ENCODE measurements at places on chromosomes 2 and 18. TPM values are rescaled to one million over a fixed set of nuclear protein-coding genes. Genes with fewer than 3 reads are reported as not detected.
A peak's percentile ranks its signal among the peaks of the same experiment; 100 is the strongest.

ST6GAL2 gene
- not detected for total RNA-seq

KRCC1 gene
- 8.4 TPM for total RNA-seq

PLCD4 gene
- total RNA-seq, result 1.2 TPM

DNA sequence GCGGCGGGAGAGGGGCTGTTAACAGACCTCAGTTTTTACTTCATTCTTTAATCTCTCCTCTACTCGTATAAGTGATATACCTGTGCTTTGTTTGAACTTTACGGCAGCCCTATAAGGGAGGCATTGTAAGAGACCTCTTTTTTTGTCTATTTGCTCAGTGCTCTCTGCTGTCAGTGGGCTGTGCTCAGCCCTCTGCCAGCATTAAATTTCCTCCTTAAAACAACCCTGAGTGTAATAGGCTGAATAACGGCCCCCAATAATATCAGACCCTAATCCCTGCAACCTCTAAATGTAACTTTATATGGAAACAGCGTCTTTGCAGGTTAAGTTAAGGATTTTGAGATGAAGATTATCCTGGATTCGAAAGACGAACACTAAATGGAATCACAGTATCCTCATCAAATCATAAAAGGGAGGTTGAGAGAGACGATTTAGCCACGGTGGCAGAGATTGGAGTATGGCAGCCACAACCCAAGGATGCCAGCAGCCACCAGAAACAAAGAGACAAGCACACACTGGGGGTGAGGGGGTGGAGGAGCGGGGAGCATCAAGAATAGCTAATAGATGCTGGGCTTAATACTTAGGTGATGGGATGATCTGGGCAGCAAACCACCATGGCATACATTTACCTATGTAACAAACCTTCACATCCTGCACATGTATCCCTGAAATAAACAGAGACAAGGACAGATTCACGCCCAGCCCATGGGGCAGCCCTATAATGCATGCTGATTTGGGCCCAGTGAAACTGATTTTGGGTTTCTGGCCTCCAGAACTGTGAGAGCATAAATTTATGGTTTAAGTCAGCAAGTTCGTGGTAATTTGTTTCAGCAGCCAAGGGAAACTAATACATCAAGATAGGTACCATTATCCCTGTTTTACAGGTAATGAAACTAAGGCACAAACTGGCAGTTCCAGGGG, 894 bp upstream of the FARSB start:
- no peak for DNase-seq

DNA sequence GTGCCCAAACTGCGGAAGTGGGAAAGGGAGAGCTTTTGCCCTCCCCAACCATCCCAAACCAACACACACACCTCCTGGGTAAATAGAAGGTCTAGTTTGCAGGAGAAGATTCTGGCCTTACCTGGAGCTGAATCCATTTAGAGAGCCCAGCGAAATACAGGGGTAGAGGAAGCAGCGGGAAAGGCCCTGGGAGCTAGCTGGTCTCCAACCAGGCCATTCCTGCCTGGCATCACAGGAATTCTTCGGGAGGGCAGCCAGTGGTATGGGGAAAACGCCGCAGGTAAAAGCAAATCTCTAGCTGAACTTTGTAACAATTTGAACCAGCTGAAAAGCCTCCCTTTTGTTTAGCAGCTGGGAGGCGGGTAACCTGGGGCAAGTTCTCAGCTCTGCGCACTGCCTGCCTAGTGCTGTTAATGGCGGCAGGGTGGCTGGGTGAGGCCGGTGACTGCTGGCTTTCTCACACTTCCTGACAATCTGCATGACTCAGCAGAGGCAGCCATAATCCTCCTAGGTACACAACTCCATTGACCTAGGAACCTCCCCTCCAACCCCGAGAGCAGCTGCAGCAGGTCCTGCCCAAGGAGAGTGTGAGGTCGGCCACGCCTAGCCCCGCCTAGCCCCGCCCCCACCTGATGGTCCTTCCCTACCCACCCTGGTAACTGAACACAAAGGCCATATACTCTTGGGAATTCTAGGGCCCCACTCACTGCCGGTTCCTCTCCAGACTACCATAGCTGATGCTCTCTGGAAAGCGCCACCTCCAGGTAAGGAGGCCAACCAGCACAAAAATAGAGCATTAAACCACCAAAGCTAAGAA, 483.8 kb upstream of the REG3G start:
- DNase-seq, result no peak

GRCh38 chr2:179830043-179830787, 31.2 kb downstream of the ZNF385B start:
- DNase-seq, result no peak

DNA sequence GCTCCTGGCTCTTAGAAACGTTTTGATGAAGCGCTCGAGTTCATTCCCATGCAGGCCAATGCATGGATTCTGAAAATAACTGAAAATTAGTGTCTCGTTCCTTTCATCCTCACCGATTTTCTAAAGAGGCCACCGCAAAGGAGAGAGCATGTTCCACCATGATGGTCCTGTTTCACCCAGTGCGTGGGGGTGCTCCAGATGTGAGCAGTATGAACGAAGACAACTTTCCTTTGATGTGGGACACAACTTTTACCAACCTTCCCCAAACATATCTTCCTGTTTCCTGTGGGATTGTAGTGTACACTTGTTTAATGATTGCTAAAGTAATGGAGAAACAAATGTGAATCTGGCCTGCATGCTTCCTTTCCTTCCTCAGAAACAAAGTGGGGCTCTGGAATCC, 114.5 kb downstream of the PRPF40A start:
- DNase-seq, result no peak

GRCh38 chr2:69674316-69674670, 30.8 kb upstream of the AAK1 start:
- no peak for DNase-seq

GRCh38 chr2:159292157-159292556, 5.7 kb upstream of the WDSUB1 start:
- no peak for DNase-seq

GRCh38 chr18:5582076-5582475, 38.3 kb upstream of the EPB41L3 start:
- DNase-seq, result no peak

GRCh38 chr2:30294133-30294532, 62.8 kb downstream of the LBH start:
- DNase-seq, result no peak

DNA sequence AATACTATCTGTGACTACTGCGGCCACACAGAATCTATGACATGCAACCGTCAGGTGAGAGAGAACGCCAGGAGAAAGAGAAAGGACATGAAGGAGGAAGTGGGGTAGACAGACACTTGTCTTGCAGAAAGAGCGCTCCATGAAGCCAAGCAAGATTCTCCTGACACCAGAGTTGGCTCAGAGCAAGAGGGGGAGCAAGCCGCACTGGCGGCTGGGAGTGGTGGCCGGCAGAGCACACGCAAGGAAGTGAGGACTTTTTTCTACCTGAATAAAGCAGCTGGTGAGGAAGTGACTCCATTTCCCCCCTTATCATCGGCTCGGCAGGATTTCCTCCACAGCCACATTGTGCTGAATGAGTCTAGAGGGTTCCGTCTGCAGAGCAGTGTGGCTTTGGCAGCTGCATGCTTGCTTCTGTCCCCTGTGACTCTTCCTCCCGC, 181.6 kb downstream of the BCL2 start:
- DNase-seq, result no peak

- no peak for DNase-seq
Observed at GRCh38 chr2:144693179-144693578, 173.3 kb upstream of the ZEB2 start.

- no peak for DNase-seq
Observed at GRCh38 chr2:240023792-240024191, 1.4 kb downstream of the NDUFA10 start.

DNA sequence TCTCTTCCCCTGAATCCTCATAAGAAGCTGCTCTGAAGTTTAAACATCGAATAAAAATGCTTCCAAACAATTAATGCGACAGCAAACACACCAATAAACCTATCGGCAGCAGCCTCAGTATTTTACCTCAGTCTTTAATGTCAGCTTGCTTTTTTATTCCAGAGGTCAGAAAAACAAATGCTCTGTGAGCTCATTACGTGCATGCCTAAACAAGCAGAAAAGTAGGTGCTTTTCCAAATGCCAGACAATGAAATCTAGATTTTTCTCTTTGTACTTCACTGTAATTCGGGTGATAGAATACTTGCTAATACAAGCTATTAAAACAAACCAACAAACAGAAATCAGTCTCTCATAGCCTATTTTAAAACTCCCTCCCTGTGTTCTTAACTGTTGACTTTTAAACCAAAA, 381.5 kb downstream of the NRXN1 start:
- DNase-seq, result peak; percentile 85

- no peak for DNase-seq
Observed at GRCh38 chr18:77862066-77862757, 612.6 kb downstream of the GALR1 start.

- DNase-seq, result no peak
Observed at GRCh38 chr2:70188460-70188859, 2.4 kb downstream of the C2orf42 start.
